ENCODE measurements at places on chromosomes 5 and 9.

GRCh38 chr5:106601620-106602019 is 1069.1 kb downstream of the EFNA5 start:
- DNase-seq: no peak

GRCh38 chr5:96628406-96628805 is 33.8 kb upstream of the CAST start:
- DNase-seq: no peak

- peak; percentile 1 for DNase-seq
Observed at GRCh38 chr5:43313854-43314457, 744 bp upstream of the HMGCS1 start.

- no peak for DNase-seq
Observed at GRCh38 chr5:111143910-111144309, 51.8 kb downstream of the WDR36 start.

DNA sequence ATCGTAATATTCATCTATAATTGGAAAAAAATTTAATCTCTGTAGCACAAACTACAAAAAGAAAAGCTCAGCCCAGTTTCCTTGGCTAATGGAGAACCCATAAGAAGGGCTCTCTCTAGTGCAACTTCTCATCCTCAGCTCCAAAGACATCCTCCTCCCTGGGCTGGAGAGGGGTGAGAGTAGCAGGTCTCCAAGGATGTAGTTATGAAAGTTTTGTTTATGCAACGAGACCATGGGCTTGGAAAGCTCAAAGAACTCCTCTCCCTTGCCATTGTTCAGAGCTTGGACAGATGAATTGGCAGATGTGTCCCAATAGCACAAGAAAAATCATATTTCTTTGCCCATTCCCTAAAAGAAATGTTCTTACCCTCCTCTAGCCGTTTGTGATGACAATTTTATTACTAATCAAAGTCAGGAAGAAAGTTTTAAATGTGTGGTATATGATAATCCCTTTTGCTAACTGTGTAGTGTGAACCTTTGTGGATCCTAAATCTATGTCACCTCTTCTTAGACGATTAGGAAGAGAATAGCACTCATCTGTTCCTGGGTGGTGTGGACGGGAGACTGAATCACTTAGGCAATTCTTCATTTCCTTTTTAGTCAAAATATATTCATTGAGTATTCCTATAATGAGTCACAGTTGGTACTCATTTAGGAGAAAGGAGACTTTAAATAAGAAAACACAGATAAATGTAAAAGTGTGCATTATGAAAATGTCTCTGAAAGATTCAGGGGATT is 52.2 kb downstream of the GARNL3 start:
- no peak for DNase-seq

DNA sequence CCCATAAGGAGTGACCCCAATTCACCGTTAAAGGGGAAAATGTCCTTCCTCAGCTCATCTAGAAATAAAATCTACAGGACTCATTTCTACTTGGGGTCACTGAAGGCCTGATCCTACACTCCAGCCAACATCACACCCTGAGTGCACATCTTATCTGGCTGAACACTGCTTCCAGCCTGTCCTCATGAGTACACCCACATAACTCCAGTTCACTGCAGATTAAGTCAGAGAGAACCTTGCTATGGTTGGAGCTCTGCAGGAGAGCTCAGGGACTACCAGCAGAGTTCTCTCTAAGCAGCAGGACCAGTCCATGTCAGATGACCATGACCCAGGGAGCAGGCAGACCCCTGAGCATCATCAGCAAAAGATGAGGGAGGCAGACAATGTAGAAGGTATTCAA is 126.9 kb upstream of the MAP3K1 start:
- DNase-seq: no peak

- DNase-seq: no peak
Observed at GRCh38 chr5:80676706-80677105, 21.9 kb upstream of the DHFR start.

DNA sequence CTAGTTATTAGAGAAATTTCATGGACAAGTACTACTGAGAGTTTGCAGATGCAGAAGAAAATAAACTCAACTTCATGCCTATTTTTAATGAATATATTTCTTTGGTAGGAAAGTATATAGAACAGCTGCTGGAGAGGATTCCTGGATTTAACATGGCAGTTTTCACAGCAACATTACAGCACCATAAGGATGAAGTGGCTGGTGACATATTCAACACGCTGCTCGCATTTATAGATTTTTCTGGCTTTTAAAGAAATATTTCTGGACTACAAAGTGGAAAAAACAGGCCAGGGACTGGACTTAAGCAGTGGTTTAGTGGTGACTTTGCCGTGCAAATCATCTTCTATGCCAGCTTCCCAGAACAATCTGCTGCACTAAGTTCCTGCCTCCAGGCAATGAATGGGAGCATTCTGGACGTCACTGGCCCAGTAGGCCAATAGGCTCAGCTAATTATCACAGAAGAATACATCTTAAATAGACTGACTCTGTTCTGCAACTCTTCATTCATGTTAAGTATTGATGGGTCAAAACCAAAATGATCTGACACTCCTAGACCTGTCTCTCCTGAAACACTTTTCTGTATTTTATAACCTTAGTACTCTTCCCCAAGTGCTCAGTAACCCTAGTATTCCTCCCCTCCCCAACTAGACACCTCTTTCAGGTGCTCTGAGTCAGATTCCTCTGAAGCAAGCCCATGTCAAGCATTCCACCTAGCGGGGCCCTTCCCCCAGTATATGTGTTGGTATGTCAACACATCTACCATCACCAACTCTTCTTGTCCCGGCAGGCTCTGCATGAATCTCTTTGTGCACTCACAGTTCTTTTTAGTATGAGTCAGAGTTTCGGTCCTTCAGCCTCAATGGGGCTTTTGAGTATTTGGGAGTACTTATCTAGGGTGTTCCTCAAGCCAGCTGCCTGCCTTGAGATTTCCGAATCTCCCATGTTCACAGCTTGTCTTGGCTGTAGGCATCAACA is 625.5 kb downstream of the CHSY3 start:
- no peak for DNase-seq

- DNase-seq: no peak
Observed at GRCh38 chr5:101728933-101729332, 567.2 kb downstream of the SLCO4C1 start.

- DNase-seq: no peak
Observed at GRCh38 chr9:14741369-14741768, 18.8 kb upstream of the CER1 start.

DNA sequence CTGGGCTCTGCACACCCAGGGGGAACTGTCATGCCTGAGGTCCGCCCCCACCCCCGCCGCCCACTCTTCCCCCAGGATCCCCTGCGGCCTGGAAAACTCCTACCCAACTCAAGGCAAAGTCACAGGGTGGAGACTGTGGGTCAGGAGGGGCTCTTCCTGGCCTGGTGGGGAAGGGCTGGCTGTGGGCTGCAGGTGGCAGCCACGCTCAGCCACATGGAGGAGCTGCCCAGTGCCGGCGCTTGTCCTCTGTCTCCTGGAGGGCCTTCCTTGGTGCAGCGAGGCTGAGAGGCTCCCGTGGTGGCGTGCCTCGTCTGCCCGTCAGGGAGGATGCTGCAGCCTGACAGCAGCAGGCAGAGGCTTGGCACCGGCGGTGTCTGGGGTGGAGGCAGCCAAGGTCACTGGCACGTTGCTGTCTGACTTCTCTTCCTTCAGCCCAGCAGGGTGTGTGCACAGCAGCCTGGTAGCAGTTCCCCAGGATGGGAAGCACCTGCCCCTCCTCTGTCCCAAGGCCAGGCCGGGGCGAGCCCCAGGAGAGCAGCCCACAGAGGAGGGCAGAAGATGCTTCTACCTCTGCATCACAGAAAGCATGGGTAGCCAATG is 78.1 kb downstream of the ADAMTS2 start:
- DNase-seq: no peak

GRCh38 chr9:123343443-123344191 is 12.4 kb upstream of the CRB2 start:
- no peak for DNase-seq

GRCh38 chr5:101717721-101718120 is 578.4 kb downstream of the SLCO4C1 start:
- DNase-seq: no peak

DNA sequence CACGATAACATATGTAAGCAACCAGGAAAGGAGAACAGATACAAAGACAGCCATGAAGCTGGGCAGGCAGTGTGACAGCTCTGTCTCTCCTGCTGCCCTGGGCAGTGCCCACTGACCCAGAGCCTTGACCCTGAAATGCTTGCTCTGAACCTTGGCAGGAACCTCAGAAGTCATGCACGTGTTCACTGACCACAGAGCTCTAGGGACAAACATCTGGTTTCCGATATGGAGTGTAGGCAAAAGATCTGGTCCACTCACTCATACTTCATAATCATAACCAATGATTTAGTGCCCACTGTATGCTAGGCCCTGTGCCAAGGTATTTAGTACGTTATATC is 102.6 kb downstream of the FSTL4 start:
- DNase-seq: no peak

DNA sequence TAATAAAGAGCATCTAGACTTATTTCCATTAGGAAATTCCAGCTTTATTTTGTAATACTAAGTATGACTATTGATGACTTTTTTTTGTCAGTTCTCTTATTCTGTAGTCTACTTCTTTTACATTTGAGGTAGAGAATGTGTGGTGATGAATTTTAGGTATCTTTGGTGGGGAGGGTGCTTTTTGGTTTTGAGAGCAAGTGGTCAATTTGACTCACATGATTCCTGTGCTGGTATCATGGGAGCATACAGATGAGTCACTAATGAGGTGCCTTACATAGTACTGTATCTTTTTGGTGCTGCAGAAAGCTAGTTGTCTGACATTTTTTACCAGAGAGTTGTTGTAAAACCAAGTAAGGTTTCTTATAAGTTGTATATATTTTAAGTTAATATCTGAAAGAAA is 35.3 kb downstream of the ERBIN start:
- DNase-seq: no peak

DNA sequence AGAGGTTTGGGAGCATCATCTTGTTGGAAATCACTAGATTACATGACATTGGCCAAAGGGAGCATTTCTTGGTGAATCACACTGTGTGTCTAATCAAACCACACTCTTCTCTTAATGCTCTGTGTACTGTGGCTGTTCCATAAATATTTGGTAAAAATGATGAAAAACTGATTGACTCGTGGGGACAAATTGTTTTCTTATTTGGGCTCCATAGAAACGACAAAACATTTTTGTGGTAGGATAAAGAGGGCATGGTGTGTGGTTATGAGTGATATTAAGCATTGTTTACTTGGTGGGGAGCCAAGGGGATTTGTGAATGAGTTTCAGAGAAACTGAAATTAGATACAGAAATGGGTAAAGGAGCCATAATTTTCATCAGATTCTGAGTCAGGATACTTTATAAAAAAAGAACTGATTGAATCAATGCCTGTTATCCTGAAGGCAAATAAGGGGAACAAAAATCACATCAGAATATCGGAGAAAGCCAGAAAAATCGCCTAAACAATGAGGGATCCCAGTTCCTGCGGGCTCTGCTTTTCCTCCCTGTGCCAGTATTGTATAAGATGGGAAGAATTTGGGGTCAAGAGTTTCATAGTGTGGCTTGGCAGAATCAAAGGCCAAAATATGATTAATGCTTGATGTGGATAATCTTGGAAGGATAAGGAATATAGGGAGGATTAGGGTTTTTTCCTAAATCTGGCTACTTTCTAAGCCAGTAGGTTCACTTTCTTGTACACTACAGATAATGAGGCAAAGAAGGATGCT is 33.3 kb downstream of the FBXL7 start:
- no peak for DNase-seq

DNA sequence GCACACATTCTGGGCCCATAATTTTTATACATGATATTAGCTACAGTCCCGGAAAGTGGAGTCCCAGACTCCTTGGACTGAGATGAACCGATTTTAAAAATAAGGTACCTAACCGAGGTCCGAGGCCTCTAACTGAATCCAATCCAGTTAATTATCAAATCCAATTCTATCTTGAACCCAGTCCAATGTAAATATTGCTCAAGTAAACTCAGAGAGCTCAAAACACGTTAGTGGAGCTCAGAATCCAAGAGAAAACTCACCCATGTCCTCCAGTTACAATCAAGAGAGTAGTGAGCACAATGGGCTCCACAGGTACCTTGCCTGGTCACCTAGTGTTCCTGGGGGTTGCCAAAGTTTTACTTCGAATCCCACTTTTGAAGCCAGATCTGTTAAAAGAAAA is 37.9 kb upstream of the DIRAS2 start:
- DNase-seq: no peak

- no peak for DNase-seq
Observed at GRCh38 chr5:9197881-9198260, 348.0 kb downstream of the SEMA5A start.

- DNase-seq: no peak
Observed at GRCh38 chr9:116298878-116299391, 145.3 kb downstream of the PAPPA start.

- DNase-seq: no peak
Observed at GRCh38 chr5:94471521-94471920, 146.9 kb downstream of the KIAA0825 start.

- no peak for DNase-seq
Observed at GRCh38 chr9:71921190-71921814, 9.9 kb downstream of the C9orf85 start.

GRCh38 chr9:130172858-130173665 is 858 bp downstream of the NCS1 start:
- peak; percentile 4 for DNase-seq

DNA sequence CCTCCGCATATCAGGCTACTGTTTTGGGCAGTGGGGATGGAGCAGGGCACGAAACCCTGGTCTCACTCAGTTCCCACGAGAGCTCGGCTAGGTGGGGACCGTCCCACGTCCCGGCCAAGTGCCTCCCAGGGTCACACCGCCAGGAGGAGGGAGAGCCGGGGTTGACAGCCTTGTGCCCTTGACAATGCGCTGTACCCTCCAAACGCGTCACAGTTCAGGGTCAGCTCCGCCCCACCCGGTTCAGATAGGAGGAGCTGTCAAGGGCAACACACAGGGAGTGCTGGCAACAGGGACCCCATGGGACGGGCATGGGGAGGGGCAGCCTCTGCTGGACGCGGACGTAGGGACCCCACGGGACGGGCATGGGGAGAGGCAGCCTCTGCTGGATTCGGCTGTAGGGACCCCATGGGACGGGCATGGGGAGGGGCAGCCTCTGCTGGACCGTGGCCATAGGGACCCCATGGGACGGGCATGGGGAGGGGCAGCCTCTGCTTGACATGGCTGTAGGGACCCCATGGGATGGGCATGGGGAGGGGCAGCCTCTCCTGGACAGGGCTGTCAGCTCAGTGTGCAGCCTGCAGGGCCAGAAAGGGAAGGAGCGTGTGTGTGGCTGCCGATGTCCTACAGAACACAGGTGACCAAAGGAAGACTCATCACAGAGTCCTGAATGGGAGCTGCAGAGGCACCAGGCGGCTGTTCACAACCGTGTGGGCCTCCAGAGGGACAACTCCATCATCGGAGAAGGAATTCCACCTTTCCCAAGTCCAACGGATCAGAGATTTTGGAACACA is 29.4 kb downstream of the PNPLA7 start:
- no peak for DNase-seq

- DNase-seq: no peak
Observed at GRCh38 chr5:103546858-103547257, 15.7 kb downstream of the NUDT12 start.

GRCh38 chr5:119395080-119395836 is 39.4 kb downstream of the TNFAIP8 start:
- DNase-seq: no peak

GRCh38 chr5:44774279-44774880 is 34.4 kb upstream of the MRPS30 start:
- no peak for DNase-seq

- DNase-seq: no peak
Observed at GRCh38 chr5:124128867-124129266, 616.9 kb downstream of the CSNK1G3 start.
